ENCODE measurements at places on chromosomes 3 and 15.

DNA sequence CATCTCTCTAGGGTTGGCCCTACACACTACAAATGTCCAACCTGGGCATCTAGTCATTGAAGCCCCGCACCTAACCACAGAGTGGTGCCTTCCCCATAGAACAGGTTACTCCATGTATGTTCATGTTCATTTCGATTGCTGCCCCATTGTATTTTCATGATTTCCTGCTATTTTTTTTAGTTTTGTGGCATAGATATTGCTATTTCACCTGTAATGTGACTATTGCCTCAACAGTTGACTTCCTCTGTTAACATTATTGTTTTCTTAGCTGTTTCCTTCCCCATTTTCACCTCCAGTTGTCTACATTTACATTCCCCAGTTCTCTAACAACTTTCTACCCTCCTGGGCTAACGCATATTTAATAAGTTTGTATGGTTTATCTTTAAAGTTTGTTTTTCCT is 137.7 kb upstream of the RBMS3 start:
- DNase-seq: no peak

- DNase-seq: no peak
Measured at GRCh38 chr3:22318325-22318724, 567.3 kb upstream of the ZNF385D start.

DNA sequence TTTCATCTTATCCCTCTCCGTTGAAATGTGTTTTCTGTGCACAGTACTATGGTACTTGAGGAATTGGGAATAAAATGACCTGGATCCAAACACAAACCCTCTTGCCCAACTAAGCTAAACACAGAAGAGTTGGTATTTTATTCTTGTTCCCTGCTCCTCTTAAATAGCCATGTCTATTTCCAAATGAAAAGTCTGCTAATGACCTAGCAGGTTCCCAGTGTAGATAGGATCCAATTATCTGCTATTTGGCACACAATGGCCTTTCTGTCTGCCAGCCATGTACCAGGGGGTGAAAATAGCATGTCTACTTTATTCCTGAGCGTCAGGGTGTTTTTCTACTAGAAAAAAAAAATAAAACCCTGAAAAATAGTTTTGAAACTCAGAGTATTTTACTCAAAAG is 657.0 kb upstream of the NAALADL2 start:
- DNase-seq: no peak

DNA sequence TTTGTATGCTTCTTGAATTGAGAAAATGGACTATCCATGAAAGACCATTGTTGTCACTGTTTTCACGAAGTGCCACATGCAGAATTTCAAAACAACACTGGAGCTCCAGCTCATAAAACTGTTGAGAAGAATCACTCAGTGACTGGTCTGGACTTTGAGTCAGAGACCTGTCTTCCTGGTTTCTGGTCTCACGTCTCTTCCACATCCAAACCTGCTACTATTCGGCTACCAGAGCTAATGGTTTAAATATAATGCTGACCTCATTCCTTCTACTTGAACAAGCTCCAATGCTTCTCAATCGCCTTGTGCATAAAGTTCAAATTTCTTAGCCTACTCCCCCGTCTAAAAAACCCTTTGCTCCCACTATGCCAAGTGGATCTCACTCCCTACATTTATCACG is 227.9 kb upstream of the NR2F2 start:
- DNase-seq: no peak
